ENCODE measurements at places on chromosomes 1 and 21.

GRCh38 chr1:213852107-213852506, 135.7 kb upstream of the PROX1 start:
- no peak for DNase-seq

GRCh38 chr1:70140894-70141293, 64.5 kb downstream of the LRRC40 start:
- peak; percentile 20 for DNase-seq

DNA sequence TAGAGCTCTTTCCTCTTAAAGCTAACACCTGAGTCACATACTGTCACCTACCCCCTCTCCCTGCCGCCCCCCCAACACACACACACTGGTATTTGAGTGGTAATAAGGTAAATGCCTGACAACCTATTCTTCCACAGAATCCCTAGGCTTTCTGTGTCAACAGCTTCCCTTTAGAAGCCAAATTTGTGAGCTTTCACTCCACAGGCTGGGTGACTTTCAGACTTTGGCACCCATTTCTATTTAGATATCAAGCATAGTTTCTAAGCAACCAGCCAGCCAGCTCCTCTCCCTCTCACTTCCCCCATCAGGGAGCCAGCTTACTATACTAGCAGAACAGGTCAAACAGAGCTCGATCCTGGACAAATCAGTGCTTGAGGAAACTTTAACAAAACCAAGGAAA, 3.2 kb upstream of the C1orf74 start:
- peak; percentile 59 for DNase-seq

- DNase-seq: no peak
These were observed 36.4 kb downstream of the SLC35F3 start for GRCh38 chr1:233940908-233941307.

GRCh38 chr21:14482165-14482564, 64.0 kb downstream of the SAMSN1 start:
- no peak for DNase-seq

GRCh38 chr1:86263101-86263500, 106.5 kb upstream of the COL24A1 start:
- no peak for DNase-seq

DNA sequence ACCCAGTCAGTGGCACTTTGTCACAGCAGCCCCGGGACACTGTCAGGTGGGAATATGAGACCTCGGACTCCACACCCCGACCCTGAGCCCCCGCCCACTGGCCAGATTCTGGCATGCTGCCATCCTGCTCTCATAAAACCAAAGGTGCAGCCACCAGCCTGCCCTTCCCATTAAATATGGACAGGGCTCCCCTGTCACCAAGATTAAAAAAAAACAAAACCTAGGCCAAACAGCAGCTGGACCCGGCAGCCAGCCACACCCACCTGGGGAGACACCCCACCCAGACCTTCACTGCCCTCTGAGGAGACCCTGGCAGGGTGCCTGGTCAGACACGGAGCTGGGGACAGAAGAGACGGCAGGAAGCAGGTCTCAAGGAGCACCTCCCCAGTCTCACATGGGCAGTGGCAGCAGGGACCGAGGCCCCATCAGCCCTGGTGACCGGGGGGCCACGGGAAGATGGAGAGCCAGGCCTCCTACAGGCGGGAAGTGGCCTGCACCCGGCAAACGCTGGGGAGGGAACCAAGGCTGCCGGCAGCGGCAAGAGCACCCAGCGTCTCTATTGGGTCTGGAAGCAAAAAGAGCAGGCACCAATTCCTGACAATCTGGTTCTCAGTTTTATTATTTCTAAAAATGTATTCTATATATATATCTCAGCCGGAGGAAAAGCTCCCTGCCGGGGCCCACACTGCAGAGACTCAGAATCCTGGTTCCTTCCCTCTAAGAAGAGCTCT, 61.9 kb downstream of the ACOT7 start:
- DNase-seq: no peak

DNA sequence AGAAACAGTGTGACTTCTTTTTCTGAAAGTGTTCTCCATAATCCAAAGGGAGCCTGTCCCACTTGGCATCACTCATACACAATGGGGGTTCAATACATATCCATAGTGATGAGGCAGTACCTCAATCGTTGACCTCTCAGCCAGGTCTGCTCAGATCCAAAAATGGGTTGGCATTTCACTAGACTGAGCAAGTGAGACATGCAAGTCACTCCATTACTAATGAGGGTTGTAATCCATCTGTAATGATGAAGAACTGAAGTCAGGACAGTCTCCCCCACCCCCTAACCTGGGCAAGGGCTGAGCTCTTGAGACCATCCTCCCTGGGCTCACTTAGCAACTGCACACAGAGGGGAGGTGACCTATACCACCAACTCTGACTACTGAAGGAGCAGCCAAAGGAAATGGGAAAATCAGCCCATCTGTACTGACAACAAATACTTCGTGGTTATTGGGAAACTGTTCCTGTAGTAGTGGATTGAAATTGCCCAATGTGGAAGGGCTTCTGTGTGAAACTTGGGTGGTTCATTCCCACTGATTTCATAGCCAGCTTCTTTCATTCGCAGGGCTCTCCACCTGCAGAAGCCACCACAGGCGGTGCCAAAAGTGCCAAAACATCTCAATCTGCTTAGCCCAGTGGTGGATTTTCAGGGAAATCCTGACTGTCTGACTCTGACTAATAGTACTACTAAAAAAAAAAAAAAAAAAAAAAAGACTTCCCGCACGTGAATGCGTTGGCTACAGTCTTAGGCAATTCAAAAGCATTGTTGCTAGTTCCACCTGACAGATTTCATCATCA, 5.0 kb downstream of the NGF start:
- DNase-seq: peak; percentile 80

- DNase-seq: no peak
These were observed 35.0 kb downstream of the ARHGEF10L start for GRCh38 chr1:17574516-17574915.

DNA sequence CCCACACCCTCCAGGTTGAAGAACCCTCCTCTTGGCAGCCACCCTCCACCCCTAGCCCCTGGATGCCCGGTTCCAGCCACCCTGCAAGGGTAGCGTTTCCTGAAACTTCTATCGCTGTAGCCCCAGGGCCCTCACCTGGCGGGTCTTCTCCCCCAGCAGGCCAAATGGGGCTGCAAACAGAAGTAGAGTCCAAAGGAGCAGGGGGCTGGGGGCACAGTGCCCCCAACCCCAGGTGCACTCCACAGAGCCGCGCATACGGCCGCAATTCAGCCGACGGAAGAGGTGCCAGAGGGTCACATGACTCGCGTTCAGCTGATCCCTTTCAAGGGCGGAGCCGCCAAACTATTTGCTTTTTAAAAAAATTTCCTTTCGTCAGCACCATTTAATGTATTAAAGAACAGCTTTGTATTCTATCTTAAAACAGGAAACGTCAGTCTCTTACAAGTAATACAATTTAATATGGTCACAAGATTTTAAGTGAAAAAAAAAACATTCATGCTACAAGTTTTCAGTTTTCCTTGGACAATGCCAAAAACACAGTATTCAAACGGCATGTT, at the start of gene GLMP:
GLMP (minus strand) TSS at position 289 of the 557 bp plus-strand sequence; CDS start at position 255, 34 bp downstream.
- peak; percentile 77 for DNase-seq

DNA sequence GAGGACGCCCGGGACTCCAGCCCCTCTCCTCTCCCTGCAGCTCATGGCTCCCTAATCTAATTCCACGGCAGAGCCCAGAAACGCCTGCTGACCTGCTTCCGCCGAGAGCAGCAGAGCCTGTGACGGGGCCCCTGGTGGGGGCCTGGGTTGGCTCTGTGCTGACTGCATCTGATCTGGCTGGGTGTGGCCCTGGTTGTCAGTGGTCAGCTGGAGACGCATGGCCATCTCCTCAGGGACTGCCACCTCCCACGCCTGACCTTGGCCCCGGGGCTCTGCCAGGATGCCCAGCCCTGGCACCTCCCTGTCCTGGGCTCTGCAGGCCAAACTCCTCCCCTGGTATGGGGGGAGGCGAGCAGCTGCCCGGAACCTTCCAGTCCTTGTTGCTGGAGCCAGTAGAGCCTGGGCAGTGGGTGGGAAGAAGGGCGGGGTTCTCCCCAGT, 1.1 kb upstream of the PLCH2 start:
- no peak for DNase-seq

GRCh38 chr1:198913667-198914066, 274.8 kb downstream of the PTPRC start:
- peak; percentile 74 for DNase-seq

- peak; percentile 25 for DNase-seq
These were observed 612.0 kb downstream of the MATN1 start for GRCh38 chr1:30111431-30111830.

DNA sequence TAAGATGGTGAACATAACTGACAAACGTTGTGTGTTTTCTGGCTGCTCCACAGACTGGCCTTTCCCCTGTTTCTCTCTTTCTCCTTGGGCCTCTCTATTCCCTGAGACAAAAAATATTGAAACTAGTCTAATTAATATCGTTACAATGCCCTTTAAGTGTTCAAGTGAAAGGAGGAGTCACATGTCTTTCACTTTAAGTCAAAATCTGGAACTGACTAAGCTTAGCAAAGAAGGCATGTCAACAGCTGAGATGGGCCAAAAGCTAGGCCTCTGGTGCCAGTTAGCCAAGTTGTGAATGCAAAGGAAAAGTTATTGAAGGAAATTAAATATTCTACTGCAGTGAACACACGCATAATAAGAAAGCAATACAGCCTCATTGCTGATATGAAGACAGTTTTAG, 32.2 kb upstream of the FCRL3 start:
- no peak for DNase-seq

- DNase-seq: no peak
These were observed 11.1 kb upstream of the TRIM63 start for GRCh38 chr1:26078286-26079177.

DNA sequence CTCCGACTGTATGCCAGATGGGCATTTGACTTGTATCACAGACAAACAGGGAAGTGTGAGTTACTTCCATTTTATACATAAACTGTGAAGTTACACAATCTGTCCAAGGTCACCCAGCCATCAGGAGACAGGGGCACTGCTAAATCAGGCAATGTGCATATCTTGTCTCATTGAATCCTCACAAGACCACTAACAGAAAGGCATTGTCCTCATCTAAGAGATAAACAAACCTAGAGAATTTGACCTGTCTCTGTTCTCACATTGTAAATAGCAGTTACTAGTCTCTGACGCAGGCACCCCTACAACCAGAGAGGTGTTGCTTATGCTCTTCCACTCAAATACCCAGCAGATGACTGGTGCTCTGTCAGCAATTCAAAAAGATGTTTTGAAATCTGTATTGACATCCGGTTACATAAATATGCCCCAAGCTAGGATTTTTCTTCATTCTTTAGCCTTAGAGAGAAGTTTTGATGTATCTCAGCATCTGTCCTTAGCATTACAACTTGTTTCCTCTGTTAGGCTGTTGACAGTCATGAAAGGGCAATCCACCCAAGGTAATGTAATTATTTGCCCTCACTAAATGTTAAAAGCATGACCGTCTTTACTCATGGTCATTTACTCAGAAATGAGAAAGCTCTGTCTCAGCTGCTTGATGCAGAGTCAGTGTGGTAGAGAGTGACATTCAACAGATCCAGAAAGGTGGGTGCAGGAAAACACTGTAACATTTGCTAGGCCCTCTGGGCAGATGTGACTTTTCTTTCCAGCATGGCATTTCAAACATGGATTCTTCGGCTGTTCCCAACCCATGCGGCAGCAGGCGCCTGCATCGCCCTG, 51.9 kb upstream of the ZNF326 start:
- peak; percentile 32 for DNase-seq

- DNase-seq: no peak
These were observed 3.4 kb downstream of the TNFRSF18 start for GRCh38 chr1:1202831-1203560.

DNA sequence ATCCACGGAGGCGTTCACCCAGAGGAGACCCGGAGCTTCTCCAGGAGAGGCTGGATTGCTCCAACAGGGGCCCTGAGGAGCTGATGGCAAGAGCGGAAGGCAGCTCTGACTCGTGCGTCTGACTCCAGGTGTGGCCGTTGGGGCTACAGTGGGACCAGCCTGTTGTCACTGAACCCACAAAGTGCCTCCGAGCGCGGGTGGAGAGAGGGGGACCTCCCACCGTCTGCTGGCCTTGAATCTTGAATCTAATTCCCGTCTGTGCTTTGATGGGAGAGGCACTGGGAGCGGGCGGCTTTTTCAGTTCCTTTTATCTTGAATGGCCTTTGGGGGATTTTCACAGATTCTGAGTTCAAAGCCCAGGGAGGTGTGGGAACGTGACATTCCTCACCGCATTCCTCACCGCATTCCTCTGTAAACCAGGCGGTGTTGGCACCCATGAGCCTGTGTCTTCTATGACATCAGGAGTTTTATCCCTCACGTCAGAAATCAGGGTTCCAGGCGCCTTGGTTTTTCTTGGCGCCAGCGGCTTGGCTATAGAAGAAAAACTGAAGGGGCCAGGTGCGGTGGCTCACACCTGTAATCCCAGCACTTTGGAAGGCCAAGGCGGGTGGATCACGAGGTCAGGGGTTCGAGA, 39.2 kb upstream of the COL18A1 start:
- peak; percentile 77 for DNase-seq

DNA sequence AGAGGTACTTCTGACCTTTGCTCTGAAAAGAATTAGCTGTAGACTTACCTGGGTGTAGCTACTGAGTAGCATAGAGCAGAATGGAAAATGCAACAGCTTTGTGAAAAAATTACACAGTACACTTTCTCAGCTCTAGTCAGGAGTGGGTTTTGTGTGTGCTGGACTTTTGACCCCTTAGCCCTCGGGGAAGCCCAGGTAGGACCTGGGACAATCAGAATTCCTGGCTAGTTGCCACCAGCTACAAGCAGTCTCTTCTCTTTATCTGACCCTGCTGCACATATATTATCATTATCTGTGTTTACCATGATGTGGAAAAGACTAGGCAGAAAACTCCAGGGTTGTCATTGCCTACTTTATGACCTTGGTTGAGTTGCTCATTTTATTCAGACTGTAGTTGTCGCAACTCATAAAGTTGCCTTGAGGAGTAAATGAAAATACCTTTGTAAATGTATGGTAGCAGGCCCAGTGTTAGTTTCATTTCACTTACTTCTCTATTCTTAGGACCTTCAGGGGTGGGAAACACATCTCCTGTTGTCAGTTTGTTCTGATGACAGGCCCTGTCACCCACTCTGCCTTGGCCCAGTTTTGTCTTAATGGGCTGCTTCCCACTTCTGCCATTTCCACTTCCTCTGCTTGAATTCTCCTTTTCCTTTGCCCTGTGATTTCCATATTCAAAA, 5.4 kb downstream of the NEK7 start:
- DNase-seq: no peak

DNA sequence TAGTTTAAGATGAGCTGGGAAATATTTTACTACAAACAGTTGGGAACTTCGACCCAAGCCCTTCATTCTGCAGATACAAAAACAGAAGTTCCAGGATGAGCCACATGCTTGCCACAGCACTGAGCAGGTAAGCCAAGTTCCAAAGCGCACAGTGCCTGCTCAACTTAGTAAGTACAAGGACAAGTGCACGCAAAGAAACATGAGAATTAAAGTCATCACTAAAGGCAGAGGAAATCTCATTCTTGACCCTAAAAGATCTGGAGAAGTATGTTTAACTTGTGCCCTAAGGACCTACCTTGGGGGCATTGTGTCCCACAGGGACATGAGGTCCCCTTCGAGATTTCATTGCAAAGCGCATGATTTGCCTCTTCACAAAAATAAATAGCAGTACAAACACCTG, 1.2 kb upstream of the UBAP2L start:
- DNase-seq: peak; percentile 25

DNA sequence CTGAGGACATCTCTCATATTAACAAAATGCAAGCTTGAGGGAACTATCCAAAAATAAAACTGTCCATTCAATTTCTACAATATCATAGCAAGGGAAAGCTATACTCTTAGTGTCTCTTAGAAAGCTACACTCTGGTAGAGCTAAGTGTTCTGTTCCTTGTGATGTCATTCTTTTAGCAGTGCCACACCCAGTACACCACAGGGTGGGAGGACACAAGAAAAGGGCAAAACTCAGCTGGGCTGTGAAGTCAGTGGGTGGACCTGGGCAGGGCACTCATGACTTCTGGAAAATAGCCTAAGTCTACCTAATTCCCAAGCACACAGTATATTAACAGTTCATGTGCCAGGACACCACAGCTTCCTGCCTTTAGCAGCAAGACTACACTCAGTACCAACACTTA, 42.2 kb upstream of the TNFSF4 start:
- DNase-seq: peak; percentile 30
